ENCODE measurements at places on chromosomes 2 and 18. TPM values are rescaled to one million over a fixed set of nuclear protein-coding genes. Genes with fewer than 3 reads are reported as not detected.

GRCh38 chr2:220144411-220144810 lies 517.0 kb downstream of the SLC4A3 start:
- no peak for DNase-seq

Gene PRSS56
- 0.15 TPM for total RNA-seq

Gene BBS5
- total RNA-seq, result 7.5 TPM

Gene CNDP1
- not detected for total RNA-seq
